ENCODE measurements at places on chromosomes 6 and 20.

DNA sequence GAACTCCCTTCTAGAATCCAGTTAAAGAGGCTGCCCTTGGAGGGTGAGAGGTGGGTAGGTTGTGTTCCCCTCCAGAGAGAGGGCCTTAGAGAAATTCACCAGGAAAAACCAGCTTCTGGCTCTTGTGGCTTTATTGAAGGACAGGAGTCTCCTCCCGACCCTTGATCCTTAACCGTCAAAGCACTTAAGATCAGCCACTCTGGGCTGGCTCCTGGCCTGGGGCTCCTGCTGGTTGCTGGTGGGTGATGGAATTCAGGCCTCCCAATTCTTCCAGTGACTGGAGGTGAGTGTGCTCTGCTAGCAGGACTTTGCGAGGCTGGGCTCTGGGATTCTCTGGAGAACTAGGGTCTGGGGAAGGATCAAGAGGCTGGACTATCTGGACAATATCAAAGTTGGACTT, 75.6 kb upstream of the LGSN start:
- no peak for DNase-seq

- no peak for DNase-seq
Observed at GRCh38 chr6:151180330-151181048, 59.3 kb upstream of the AKAP12 start.

GRCh38 chr20:63941282-63942081, 14.7 kb downstream of the UCKL1 start:
- peak; percentile 98 for DNase-seq

- no peak for DNase-seq
Observed at GRCh38 chr20:15045246-15045645, 707.8 kb upstream of the FLRT3 start.

- no peak for DNase-seq
Observed at GRCh38 chr20:60752741-60753420, 499.2 kb upstream of the CDH4 start.

DNA sequence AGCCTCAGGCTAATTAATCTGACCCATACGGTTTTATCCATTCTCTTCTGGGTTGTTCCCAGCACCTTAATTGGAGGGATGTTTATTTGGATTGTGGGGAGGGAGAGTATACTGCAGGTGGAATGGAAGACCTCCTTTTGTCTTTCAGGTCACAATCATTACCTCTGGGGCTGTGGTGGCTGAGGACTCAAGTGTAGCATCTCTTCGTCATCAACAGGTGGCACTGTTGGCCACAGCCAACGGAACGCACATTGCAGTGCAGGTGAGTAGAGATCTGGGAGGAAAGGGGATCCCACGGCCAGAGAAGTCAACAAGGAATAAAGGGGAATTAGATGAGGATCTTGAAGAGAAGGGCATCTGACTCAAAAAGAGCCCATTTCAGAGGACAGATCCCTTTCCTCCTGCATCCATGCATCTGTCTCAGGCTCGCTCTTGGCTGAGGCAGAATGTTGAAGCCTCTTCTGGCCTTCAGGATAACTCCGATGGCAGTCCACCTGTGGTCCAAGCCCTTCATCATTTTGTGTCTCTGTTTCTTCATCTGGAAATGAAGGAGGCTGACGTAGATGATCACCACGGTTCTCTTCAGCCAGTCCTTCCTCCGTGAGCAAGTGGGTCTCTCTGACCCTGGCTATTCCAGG, 3.2 kb upstream of the DEF6 start:
- peak; percentile 66 for DNase-seq

GRCh38 chr6:11094411-11094851, 797 bp downstream of the SMIM13 start:
- peak; percentile 74 for DNase-seq

GRCh38 chr20:38061109-38061508, 27.6 kb downstream of the RPRD1B start:
- DNase-seq, result peak; percentile 24

GRCh38 chr6:121828146-121828886, 392.9 kb downstream of the GJA1 start:
- DNase-seq, result no peak

- DNase-seq, result no peak
Observed at GRCh38 chr6:56335726-56336125, 88.3 kb upstream of the COL21A1 start.

DNA sequence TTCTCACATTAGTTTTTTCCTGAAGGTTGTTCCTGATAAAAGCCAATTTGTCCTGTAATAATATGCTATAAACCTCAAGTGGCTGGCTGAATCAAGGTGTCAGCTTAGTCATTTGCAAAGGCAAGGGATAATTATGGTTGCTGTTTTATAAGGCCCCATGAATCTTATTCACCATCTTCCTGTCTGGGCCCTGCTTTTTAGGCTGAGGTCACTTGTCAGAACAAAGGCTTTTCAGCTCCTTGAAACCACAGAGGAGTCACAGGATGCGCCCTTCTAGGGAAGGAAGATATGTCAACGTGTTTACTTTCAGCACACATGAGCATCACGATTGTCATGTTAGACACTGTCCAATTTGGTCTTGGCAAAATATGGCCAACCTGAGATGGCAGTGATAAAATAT, 64.8 kb upstream of the NAA20 start:
- peak; percentile 56 for DNase-seq

- no peak for DNase-seq
Observed at GRCh38 chr6:45265246-45265645, 62.9 kb upstream of the RUNX2 start.

- peak; percentile 65 for DNase-seq
Observed at GRCh38 chr6:130365166-130366106, at the start of gene TMEM200A. Gene TMEM200A (plus strand): TSS chr6:130366017. CDS start chr6:130440423, 74,406 bp downstream.
